ENCODE measurements at places on chromosomes 7 and 10.

DNA sequence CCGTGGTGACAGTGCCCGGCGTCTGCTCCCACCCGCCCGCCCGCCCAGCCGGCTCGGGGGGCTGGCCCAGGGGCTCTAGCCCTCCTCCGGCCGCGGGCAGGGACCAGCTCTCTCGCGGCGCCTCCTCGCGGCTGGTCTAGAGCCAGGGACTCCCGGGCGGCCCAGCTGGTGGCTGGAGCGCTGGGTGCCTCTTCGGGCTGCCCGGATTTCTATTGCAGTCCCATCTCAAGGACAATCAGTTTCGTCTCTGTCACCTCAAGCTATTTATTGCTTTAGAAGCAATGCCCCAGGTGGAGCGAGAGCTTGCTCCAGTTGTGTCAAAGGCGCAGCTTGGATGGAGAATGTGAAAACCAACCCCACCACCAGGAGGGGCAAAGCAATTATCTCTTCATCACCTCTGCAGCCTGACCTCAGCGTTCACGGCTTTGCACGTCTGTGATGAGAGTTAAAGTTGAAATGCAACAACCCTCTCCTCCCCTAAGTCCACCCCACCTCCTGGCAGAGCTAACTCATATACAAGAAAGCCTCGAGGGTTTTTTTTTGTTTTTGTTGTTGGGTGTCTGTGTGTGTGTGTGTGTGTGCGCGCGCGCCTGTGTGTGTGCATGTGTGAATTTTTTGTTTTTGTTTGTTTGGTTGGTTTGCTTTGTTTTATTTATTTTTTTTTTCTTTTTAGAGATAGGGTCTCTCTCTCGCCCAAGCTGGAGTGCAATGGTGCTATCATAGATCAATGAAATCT lies at the start of gene ITGA8:
ITGA8 (minus strand) TSS at position 24 of the 736 bp plus-strand sequence. CDS start 151 bp downstream, outside the sequence.
- no peak for DNase-seq

DNA sequence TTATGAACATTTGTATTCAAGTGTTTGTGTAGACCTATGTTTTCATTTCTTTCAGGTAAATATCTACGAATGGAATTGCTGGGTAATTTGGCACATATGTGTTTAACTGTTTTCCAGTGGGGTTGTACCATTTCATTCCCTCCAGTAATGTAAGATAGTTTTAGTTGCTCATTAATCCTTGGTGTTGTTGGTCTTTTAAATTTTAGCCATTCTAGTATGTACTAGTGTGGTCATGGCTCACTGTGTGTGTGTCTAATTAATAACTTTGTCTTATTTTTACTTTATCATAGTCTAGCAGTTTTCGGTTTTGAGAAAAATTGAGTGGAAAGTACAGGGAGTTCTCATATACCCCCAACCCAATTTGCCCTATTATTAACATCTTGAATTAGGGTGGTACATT lies 278.8 kb downstream of the CAMK1D start:
- no peak for DNase-seq

GRCh38 chr10:3354174-3354900 lies 181.8 kb upstream of the PITRM1 start:
- no peak for DNase-seq

- DNase-seq: peak; percentile 41
Measured at GRCh38 chr10:97025613-97026242, 160.0 kb downstream of the SLIT1 start.

- DNase-seq: no peak
Measured at GRCh38 chr10:72079356-72079755, 9.0 kb downstream of the SPOCK2 start.

DNA sequence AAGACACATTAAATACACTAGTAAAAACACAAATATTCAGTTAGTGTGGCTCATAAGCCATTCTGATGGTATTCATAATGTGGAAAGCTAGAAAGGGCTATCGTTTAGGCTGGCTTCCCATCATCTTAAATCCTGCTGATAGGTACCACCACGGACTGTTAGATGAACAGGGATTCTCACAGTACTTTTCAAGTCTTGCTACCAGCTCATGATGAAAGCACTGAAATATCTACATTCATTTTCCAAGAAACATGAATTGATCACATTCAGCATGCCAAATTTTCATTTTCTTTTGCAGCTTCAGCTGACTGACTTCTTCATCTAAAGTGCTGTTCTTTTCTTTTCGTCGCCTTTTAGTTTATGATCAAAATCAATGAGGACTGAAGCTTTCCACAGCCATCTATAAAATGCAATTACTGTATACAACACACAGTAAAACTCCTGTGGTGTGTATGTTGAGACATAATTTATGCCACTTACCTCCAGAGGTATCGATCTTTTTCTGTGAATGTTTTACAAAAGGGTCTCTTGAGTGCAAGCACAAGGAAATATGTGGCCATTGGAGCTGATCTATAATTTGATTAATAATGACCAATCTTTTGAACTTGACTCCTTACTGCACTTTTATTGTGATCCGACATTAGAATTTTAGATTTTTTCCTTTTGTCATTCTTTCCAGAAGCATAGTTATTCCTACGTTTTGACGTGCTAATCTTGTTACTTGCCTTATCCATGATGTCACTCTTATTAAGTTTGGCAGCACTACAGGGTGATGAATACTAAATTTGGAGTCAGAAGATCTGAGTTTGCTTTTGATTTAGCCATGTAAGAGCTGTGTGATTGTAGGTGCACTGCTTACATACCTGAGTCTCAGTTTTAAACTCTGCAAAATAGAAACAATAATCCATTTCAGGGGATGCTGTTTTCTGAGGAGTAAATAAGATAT lies 58.4 kb downstream of the NXPH1 start:
- DNase-seq: no peak

DNA sequence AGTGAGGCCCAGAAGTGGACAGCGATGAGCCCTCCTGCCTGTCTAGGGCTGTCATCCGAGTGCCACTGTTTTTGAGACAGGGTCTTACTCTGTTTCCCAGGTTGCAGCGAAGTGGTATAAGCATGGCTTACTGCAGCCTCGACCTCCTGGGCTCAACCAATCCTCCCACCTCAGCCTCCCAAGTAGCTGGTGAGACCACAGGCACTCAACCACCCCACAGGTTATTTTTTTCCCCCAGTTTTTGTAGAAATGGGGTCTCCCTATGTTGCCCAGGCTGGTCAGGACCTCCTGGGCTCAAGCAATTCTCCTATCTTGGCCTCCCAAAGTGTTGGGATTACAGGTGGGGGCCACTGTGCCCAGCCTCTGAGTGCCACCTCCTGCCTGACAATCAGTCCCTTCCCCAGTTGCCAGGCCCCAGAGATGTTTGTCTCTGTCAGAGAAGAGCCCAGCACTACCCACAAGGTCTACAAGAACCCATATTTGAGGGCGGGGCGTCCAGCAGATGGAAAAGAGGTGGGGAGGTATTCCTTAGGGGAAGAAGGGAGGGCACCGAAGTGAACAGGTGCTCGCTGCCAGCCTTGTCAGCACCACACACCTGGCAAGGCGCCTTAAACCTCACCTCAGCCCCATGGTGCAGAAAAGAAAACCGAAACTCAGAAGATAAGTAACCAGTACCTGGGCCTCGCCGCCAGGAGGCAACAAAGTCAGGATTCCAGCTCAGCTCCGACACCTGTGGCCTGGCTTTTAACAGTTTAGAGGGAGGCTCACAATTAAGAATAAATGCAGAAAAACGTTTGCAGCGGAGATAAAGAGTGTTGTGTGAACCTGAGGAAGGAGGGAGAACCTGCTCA lies 77.4 kb upstream of the ANLN start:
- DNase-seq: no peak

- no peak for DNase-seq
Measured at GRCh38 chr7:34406848-34407530, 251.0 kb upstream of the NPSR1 start.

GRCh38 chr7:46982928-46983327 lies 599.0 kb downstream of the TNS3 start:
- no peak for DNase-seq

GRCh38 chr7:154437234-154437633 lies 385.0 kb downstream of the DPP6 start:
- DNase-seq: no peak

DNA sequence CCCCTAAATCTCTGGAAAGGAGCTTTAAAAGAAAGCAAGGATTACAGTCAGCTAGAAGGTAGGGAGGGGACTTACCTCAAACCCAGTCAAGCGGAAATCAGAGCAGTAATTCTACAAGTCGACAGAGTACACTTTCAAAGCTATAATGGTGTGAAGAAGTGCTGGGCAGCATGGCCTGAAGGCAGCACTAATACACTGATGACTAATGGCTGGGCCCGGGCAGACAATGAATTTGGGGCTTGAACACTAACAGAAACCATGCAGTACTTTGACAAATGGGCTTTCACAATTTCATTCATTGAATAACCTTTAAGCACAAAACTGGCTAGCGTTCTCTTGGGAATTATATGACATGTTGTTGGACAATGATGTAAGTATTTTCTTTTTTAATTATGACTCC lies 4.7 kb downstream of the GLI3 start:
- DNase-seq: no peak

DNA sequence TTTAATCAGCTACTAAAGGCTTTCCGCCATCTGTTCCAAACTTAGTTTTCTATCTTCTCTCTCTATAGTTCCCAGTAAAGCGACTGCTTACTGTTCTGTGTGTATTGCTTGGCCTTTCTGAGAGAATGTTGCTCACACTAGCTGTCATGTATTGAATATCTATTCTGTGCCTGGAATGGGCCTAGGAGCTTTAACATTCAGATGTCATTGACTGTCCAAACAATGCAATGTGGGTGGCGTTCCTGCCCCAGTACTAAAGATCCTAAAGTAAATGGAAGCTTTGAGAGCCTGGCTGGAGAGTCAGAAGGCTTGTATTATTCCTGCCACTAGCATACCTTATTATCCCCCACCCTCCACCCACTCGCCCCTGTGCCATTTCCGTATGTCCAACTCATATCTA lies 163.5 kb downstream of the SDHAF3 start:
- DNase-seq: no peak
